ENCODE measurements at places on chromosomes 1 and 21.

GRCh38 chr1:167105271-167106118, 11.6 kb downstream of the STYXL2 start:
- DNase-seq, result no peak

- no peak for DNase-seq
Measured at GRCh38 chr1:56511364-56511763, 68.0 kb downstream of the PLPP3 start.

GRCh38 chr21:36003776-36004175, 56.5 kb downstream of the SETD4 start:
- no peak for DNase-seq

- no peak for DNase-seq
Measured at GRCh38 chr1:216793303-216793702, 70.1 kb upstream of the ESRRG start.

GRCh38 chr1:3707939-3708328, 44.3 kb upstream of the CCDC27 start:
- no peak for DNase-seq

DNA sequence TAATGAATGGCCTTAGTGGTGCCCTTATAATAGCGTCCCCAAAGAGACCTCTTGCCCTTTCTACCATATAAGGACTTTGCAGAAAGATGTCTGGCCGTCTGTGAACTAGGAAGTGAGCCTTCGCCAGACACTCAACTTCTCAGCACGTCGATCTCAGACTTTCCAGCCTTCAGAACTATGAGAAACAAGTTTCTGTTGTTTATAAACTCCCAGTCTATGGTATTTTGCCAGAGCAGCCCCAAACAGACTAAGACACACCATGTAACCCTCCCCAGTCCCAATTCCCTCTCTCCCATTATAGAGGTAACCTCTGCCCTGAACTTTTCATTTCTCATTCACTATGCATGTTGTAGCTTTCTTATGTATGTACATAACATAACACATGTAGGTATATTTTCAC, 55.7 kb downstream of the NID1 start:
- no peak for DNase-seq

DNA sequence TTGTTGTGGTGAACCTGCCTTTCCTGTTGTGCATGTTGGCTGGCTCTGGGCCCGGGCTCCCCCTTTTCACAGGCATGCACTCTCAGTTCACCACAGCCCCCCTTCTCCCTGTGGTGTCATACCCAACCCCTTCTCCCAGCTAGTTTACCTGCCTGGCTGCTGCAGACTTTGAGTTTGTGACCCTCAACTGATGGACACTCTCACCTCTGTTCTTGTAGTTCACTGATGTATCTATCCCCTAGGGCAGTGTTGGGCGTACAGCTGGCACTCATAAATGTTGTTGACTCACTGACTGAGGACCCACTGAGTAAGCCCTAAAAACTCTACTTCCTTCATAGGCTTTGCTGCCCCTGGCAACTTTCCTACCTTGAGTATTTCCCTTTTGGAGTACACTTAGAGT, 54.9 kb downstream of the WDR64 start:
- DNase-seq, result peak; percentile 32

DNA sequence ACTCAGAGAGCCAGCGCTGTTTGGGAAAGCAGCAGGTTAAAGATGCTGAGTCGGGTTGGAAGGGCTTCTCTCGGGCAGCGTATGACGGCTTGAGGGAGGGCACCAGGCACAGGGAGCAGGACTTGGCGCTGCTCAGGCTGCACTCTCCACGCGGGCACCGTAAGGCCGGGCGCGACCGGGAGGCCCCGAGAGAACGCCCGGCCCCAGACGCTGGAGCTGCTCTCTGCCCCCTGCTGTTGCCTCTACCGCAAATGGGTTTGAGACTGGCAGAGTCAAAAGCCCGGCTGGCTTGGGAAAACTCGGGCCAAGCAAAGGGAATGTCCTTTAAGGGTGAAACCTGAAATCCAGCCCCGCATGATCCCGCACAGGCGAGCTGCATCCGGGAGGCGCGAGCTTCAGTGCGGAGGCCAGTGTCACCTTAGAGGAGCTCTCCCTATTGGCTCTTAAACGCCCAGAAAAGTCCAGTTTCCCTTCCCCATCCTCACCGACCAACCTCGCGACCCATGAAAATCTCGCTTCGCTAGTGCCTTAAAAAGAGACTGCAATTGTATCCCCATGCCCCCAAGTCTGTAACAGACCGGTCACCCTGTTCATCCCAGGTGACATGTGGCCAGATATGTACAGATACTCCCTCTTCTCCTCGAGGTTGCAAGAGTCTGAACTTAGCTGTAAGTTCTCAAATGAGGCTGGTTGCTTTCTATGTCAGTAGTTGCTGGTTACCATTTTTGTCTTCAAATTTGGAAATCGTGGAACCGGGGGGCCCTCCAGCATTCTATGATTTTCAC, 1.1 kb downstream of the PRRX1 start:
- DNase-seq, result no peak

DNA sequence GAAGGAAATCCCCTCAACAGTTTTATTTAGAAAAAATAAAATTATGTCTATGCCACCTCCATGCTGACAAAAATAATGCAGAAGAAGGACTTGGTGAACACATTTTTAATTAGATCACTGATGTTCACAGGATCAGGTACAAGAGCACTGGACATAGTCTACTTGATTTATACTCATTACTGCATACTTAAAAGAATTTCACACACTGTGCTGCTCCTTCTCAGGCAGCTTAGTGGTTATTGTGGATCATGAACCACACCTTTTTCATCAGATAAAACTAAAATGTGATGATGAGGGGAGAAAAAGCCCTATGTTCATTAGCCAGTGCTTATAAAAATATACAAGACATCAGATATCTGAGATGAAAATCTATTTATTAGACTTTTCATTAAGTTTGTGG, 103.3 kb upstream of the DPH5 start:
- peak; percentile 33 for DNase-seq

GRCh38 chr1:153202006-153202405, 1.2 kb upstream of the LELP1 start:
- no peak for DNase-seq

DNA sequence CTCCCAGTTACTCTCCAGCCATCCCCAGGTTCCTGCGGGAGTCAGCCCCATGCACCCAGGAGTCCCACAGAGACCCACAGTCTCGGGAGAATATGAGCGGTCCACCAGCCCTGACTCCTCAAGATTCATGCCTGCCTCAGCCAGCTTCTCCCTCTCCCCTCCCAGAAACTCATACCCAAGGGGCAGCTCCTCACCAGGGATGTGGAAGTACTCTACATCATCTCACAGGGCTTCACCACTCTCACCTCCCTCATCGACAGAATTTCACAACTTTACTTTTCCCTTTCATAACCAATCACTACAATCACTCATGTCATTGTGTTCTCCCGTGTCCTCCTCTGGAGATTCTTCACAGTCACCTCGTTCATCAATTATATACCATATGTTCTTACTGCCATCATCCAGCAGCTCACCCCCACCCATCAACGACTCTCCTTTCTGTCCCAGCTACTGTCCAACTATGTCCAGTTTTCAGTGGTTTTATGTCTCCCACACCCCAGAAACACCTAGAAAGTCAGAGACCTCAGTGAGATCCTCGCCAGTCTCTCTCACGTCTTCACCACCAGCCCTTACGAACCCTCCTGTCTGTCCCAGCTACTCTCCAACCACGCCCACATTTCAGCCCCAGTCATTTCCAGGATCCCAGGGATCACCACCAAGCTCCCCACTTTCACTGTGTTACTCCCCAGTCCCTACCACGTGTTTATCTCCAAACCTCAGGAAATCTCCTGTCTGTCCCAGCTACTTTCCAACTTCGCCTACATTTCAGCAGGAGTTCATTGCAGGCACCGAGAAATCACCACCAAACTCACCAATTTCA, 1530.1 kb upstream of the TPTE start:
- DNase-seq, result no peak

DNA sequence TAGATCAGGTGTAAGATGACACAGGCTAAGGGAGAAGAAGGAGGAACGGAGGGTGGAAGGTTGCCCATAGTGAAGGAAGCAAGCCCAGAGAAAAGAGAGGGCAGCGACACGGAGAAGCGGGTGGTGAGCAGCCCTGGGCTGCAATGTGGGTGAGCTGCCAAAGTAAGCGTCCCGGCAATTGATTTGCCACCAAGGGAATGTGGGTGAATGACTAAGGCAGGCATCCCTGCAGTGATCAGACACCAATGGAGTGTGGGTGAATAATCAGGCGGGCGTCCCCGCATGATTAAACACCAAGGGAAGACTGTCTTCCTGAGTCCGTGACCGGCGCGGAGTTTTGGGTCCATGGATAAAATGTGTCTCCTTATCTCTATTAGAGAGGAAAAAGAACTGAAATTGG, 79.6 kb downstream of the UCHL5 start:
- DNase-seq, result no peak

DNA sequence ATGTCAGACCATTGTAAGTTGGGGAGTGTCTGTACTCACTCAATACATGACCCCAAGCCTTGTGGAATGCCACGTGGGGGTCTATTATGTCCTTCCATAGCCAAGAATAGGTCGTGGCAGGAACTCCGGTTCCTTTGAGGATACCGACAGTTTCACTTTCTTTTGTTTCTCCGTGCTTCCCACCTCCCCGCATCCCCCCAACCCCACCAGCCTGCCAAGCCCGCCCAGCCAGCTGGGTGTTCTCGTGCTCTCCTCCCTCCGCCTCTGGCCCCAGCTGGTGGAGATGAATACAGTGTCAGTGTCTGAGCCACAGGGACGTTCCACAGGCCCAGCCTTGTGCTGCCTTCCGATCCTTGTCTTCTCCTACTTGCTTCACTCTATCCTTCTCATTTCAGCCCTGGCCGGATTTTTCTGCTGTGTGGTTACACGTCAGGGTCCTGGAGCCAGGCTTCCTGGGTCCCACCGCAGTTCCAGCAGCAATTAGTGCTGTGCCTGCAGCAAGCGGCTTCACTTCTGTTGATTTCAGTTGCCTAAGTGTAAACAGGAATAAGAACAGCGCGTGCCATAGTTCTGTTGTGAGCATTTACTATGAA, 4.1 kb upstream of the AGTRAP start:
- peak; percentile 27 for DNase-seq

DNA sequence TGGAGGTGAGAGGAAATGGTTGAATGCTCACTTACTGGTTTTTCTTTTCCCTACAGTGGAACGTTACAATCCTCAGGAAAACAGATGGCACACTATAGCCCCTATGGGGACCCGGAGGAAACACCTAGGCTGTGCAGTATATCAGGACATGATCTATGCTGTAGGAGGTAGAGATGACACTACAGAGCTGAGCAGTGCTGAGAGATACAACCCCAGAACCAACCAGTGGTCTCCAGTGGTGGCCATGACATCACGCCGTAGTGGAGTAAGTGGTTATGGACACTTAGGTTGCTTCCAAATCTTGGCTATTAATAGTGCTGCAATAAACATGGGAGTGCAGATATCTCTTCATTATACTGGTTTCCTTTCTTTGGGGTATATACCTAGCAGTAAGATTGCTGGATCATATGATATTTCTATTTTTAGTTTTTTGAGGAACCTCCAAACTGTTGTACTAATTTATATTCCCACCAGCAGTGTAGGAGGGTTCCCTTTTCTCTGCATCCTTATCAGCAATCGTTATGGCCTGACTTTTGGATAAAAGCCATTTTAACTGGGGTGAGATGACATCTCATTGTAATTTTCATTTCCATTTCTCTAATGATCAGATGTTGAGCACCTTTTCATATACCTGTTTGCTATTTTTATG, 48.8 kb upstream of the DARS2 start:
- no peak for DNase-seq

- DNase-seq, result no peak
Measured at GRCh38 chr1:234531151-234531635, 52.2 kb upstream of the TARBP1 start.

DNA sequence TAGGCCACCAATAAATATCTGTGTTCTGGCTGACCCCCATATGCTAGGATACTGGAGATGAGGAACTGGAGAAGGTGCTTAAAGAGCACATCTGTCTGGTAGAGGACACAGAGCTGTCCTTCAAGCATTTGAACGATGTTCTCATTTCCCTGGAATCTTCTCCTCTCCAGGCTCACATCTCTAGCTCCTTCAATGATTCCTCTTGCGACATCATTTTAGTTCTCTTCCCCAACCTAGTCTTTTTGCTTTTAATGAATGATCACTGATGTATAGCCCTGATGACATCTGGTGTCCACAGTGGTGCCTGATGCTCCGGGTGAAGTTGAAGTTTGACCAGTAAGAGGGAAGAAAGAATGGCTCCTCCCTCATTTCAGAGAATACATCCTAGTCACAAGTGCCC, 80.8 kb upstream of the UBE2U start:
- DNase-seq, result no peak

DNA sequence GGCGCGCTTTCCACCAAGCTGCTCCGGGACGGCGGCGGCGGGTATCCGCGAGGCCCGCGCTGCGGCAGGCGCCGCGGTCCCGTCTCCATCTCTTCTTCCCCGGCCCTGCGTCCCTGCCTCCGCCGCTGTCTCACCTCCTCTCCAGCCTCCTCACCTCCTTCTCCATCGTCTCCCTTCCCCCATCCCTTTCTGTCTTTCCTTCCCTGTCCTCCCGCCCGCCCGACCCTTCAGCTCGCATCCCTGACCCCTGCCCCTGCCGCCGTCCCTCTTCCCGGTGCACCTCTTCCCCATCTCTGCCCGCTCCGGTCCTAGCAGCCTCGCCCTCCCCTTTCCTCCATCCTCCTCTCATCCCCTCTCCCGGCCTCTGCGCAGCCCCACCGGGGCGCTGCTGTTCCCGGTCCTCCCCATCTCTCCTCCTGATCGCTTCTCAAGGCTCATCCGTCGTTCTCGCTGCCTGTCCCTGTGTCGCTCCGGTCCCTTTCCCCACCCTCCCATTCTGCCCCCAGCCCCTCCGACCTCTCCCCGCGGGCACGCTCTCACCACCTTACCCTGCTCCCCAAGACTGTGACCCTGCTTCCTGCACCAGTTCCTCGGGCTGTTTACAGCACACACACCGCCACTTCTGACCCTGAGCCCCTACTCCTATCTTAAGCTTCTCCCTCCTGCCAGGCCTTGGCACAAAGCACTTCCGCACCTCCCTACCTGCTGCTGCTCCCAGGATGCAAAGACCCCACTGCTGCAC, 760 bp upstream of the NPHP4 start:
- no peak for DNase-seq

DNA sequence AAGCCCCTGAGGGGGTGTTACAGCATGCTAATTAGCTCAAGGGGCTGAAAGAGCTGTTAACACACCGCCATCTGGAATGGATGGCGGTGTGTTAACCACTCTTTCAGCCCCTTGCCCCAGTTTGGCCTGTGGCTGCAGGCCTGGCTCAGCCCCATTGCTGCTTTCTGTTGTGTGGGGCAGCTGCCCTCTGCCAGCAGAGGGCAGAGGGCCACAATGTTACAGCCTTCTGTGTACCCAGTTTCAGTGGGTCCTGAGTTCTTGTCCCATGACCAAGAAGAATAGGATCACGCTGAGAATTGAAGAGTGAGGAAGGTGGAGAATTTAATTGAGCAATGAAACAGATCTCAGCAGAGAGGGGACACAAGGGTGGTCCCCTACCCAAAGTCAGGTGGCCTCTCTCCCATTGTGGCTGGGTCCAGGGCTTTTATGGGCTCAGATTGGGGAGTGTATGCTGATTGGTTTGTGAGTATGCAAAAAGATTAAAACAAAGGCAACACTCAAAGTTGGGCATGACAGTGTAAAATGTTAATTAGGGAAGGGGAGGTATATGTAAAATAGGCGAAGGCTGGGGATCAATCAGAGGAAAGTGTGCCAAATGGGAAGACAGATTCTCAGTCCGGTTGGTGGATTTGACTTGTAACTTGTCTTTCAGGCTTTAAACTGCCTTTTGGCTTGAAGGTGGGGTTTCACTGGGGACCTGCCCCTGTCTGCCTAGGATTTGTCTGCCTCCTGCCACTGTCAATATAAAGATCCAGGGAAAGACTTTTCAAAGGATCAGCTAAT, 142.2 kb downstream of the RABGAP1L start:
- no peak for DNase-seq

GRCh38 chr1:179190861-179191260, 38.6 kb downstream of the ABL2 start:
- DNase-seq, result no peak

All from CD4-positive, alpha-beta T cell treated with Interleukin-12 subunit alpha and Interleukin-12 subunit beta, for 1 hour (primary cell).